ENCODE measurements at places on chromosomes 7 and 10. TPM values are rescaled to one million over a fixed set of nuclear protein-coding genes. Genes with fewer than 3 reads are reported as not detected.

Gene ZNF438
- total RNA-seq: 0.91 TPM

Gene RBM28
- total RNA-seq: 146 TPM

Gene PKD1L1
- total RNA-seq: 0.02 TPM

Gene NYAP1
- 0.82 TPM for total RNA-seq

Gene NEURL1
- 0.20 TPM for total RNA-seq

Gene SUN3
- total RNA-seq: not detected

Gene SLC39A12
- not detected for total RNA-seq

Gene GARS1
- total RNA-seq: 270 TPM

GRCh38 chr10:131195116-131195515 is 116.4 kb downstream of the TCERG1L start:
- H3K27ac ChIP-seq: no peak overlapping the region
- no peaks in the 10 kb centered on the region for H3K36me3 ChIP-seq
- no peak for DNase-seq

GRCh38 chr7:157020514-157021070 is 10.1 kb upstream of the MNX1 start:
- H3K27ac ChIP-seq: no peak overlapping the region
- H3K4me1 ChIP-seq: peaks cover 36% of the 10 kb centered on the region
- H3K36me3 ChIP-seq: no peaks in the 10 kb centered on the region

DNA sequence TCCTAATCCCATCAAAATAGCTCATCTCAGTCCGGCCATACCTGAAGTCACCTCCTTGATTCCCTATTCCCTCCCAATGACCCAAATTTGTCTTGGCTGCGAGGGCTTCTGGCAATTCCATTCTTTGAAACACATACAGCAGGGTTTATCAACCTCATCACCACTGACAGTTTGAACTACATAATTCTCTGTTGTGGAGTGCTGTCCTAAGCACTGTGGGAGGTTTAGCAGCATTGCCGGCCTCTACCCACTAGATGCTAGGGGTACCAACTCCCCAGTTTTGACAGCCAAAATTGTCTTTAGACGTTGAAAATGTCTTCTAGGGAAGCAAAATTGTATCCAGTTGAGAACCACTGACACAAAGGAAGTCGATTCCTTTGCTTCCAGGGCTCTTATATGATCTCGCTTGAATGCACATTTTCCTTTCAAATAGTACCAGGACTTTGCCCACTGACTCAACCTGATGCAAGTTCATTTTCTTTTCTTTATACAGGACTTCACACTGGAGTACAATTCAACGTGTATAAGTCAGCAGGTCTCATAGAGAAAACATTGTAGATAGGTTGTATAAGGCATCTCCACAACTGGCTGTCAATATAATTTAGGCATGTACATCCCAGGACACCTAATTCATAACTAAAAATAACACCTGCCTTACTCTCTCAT is 133.3 kb downstream of the STRA8 start:
- H3K27me3 ChIP-seq: no peaks in the 10 kb centered on the region
- H3K27ac ChIP-seq: no peak overlapping the region
- no peak for DNase-seq
- peaks cover 15% of the 10 kb centered on the region for H3K36me3 ChIP-seq
- no peak overlapping the region for H3K4me3 ChIP-seq
- H3K4me1 ChIP-seq: no peaks in the 10 kb centered on the region

DNA sequence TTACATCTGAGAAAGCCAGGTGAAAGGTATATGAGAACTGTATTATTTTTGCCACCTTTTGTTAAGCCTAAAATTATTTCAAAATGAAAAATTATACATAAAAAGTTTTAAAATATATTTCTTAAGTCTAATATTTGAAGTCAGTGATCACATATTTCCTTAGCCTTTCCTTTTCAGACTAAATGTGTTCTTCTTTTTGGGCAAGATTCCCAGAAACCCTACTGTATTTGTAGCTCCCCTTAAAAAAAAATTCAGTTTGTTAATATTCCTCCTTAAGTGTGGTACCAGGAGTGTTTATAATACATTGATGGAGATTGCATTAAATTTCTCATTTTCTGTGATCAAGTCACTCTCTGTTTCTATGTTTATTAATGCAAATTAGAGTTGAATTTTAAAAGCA is 22.8 kb downstream of the DNAJC1 start:
- no peak overlapping the region for H3K4me3 ChIP-seq
- H3K27ac ChIP-seq: no peak overlapping the region
- DNase-seq: no peak
- no peaks in the 10 kb centered on the region for H3K36me3 ChIP-seq

- H3K36me3 ChIP-seq: no peaks in the 10 kb centered on the region
- DNase-seq: no peak
- no peaks in the 10 kb centered on the region for H3K4me1 ChIP-seq
- no peak overlapping the region for H3K4me3 ChIP-seq
Observed at GRCh38 chr7:121810831-121811672, 61.9 kb upstream of the PTPRZ1 start.

GRCh38 chr7:29623973-29624372 is 60.3 kb downstream of the PRR15 start:
- peaks cover 3% of the 10 kb centered on the region for H3K27me3 ChIP-seq
- H3K27ac ChIP-seq: no peak overlapping the region
- no peak overlapping the region for H3K4me3 ChIP-seq
- no peaks in the 10 kb centered on the region for H3K36me3 ChIP-seq
- peaks cover 6% of the 10 kb centered on the region for H3K4me1 ChIP-seq
- DNase-seq: no peak

GRCh38 chr7:2104716-2105115 is 128.0 kb downstream of the MAD1L1 start:
- H3K36me3 ChIP-seq: peaks cover 9% of the 10 kb centered on the region
- peaks cover 76% of the 10 kb centered on the region for H3K4me1 ChIP-seq
- DNase-seq: no peak
